ENCODE measurements at places on chromosomes 6 and 20.

GRCh38 chr6:34196116-34196832, 40.4 kb upstream of the HMGA1 start:
- DNase-seq: peak; percentile 46

- no peak for DNase-seq
Observed at GRCh38 chr6:42453654-42454427, 2.1 kb upstream of the TRERF1 start.

GRCh38 chr6:144395826-144396225, 110.7 kb downstream of the UTRN start:
- DNase-seq: no peak

GRCh38 chr6:28880894-28881780, 42.6 kb downstream of the TRIM27 start:
- no peak for DNase-seq

- DNase-seq: no peak
Observed at GRCh38 chr6:46130666-46131065, 877 bp downstream of the ENPP4 start.

All from esophagus squamous epithelium (tissue), 5 donors.